CD4-positive, alpha-beta T cell treated with Interleukin-6 for 4 hours (primary cell): ENCODE measurements at places on chromosomes 5 and 9.

- no peak for DNase-seq
Measured at GRCh38 chr9:100427366-100428263, 672 bp downstream of the MSANTD3 start.

DNA sequence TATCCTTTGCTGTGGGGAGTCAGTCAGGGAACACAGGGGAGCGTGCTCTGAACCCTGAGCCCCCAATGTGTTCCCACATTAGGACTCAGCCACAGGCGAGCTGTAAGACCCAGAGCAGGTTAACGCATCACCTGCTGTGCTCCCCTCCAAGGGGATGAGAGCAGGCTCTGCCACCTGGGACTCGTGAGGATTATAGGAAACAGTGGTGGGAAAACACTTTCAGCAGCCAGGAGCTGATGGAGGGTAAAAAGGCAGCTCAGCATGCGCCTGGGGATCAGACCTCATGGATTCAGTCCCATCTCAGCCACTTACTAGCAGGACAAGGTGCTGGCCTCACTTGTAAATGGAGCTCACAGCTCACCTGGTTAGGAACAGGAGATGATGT lies 9.2 kb downstream of the JADE2 start:
- DNase-seq = no peak

- DNase-seq = peak; percentile 32
Measured at GRCh38 chr9:95505717-95506427, 10.9 kb downstream of the PTCH1 start.

DNA sequence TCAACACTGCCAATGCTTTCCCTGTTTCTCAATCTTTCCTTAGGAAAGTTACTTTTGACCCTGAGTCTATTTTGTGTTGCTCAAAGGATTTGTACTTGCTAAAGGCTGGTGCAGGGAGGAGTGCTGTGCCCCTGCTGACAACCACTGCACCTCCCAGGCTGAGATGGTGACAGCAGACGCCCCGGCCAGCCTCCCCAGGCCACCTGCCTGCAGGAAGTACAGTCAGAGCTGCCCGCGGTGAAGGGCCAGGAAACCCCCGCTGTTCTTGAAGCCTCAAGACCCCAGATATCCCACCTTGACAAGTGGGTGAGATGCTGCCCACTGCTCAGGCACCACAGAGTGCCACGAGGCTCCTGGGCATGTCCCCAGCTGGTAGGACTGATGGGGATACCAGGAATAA lies 44.2 kb upstream of the CKMT2 start:
- no peak for DNase-seq

GRCh38 chr5:180642181-180642775 lies 7.1 kb downstream of the FLT4 start:
- DNase-seq = no peak

DNA sequence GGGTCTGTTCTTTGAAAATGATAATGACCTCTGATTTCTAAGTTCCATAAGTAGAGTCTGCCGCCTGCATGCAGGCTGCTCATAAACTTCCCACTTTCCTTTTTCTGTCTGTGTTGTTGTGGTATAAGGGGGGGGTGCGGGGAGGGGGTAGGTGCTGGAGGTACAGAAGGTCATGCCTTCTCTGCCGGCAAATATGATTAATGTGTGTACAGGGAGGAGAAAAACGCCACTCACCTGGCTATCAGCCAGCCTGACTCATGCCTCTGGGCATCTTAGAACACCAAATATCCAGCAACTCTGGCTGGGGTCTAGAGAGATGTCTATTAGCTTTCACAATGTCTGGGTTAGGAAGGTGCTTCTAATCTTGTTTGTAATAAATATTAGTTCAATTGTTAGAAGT lies 128.3 kb downstream of the EFNA5 start:
- DNase-seq = no peak

DNA sequence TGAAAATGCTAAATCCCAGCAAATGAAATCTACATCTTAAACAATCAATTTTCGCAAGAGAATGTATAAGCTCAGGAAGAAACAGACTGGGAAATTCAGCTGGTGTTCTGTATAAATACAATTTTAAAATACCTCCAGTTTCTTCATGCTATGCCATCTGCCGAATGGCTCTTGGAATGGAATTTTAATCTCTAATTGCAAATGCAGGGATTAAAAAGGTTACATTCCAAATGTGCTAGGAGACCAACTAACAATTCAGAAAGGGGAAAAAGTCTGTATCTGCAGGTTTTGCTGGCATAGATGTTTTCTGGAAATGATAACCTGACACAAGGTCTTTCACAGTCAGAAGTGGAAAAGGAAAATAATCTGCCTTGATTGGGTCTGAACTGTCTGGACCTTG lies 379.7 kb downstream of the MAT2B start:
- no peak for DNase-seq

GRCh38 chr9:68933434-68934328 lies 80.2 kb downstream of the PRKACG start:
- DNase-seq = no peak

GRCh38 chr5:57891443-57891842 lies 408.8 kb upstream of the ACTBL2 start:
- DNase-seq = no peak

DNA sequence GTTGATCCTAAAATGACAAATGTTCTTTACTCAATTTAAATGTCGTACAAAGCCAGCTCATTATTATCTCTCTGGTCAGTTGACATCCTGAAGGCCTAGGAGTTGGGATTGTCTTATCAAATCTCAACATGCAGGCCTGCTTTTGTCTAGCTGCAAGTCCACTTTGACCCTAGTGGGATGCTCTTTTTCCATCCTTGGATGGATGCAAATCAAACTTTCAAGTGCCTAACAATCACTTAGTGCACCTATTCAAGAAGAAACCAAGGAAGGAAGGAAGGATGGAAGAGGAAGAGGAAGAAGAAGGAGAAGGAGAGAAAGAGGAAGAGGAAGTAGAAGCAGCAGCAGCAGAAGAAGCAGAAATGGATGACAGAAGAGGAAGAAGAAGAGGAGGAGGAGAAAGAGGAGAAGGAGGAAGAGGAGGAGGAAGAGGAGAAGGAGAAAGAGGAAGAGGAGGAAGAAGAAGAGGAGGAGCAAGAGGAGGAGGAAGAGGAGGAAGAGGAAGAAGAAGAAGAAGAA lies 109.6 kb downstream of the PIK3R1 start:
- DNase-seq = no peak

- no peak for DNase-seq
Measured at GRCh38 chr5:175683921-175684320, 26.1 kb downstream of the HRH2 start.

DNA sequence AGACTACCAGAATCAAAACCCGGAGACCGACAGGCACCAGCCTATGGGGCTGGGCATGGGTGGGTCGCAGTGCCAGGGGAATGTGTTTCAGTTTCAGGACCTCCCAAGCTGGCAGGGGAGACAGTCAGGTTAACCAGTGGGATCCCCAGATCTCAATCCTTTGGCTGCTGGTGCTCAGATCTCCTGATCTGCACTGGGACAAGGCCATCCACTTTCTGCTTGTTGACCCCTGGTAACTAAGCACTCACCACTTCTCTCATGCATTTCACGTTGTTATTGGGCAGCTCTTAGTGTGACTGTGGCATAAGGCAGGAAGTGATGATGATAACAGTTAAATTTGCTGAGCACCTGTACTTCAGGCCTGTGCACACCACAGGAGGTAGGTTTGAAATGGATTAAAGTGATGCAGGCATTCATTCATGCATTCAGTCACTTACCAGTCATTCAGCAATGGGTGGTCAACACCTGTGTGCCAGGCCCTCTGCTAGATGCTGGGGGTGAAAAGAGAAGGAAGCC lies 42.1 kb upstream of the STXBP1 start:
- DNase-seq = peak; percentile 25

DNA sequence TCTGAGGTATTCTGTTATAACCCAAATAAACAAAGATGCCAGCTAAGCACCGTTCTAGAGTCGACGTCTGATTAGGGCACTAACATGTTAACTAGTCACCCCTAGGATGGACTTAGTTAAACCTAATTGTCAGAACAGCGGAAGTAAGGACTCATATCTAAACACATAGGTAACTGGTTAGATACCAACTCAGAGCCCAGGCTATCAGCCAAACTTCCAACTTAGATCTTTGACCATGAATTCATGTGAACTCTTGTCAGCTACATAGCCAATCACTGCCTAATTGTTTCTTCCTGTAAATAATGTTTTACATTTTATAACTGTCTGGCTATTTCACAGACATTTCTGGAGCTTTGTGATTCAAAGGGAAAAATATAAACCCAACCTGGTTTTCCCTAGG lies 84.3 kb upstream of the DHFR start:
- DNase-seq = no peak

- DNase-seq = no peak
Measured at GRCh38 chr5:135365281-135365680, 33.8 kb downstream of the MACROH2A1 start.

- DNase-seq = no peak
Measured at GRCh38 chr5:160209917-160210316, 19.4 kb upstream of the FABP6 start.

- DNase-seq = no peak
Measured at GRCh38 chr5:151345808-151346478, 1.4 kb downstream of the SLC36A2 start.

- DNase-seq = no peak
Measured at GRCh38 chr9:27059907-27060306, 49.1 kb upstream of the TEK start.

DNA sequence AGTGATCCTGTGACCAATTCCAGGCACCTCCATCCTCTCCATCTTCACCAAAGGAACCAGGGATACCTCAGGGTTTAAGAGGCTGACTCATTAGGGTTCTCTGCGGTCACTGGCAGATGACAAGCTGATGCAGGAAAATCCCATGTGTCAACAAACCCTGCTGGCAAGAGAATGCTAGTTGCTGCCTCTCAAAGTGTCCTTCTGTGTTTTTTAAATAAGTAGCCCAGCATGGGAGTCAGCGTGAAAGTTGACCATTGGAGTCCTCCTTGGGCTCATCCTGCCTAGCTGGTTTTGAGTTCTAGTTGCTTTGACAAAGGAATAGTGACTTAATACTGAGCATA lies 200.2 kb downstream of the SLIT3 start:
- no peak for DNase-seq

DNA sequence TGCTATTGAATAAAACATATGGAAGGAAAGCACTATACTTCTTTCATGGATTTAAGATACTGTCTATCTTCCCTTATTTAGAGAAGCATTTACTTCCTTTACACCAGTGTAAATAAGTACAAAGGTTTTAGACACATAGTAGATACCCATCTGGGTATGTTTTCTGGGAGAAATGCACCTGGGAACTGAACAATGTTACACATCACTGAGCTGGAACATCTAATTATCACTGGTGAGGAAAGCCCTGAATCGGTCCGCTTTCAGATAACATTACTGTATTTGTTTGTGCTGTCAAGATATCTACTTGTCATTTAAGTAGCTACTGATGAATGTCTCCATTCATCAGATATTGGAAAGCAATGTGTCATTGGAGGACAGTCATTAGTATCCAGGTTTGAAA lies 964.7 kb upstream of the PTPRD start:
- no peak for DNase-seq

- no peak for DNase-seq
Measured at GRCh38 chr9:89884356-89885083, 279.7 kb downstream of the GADD45G start.

DNA sequence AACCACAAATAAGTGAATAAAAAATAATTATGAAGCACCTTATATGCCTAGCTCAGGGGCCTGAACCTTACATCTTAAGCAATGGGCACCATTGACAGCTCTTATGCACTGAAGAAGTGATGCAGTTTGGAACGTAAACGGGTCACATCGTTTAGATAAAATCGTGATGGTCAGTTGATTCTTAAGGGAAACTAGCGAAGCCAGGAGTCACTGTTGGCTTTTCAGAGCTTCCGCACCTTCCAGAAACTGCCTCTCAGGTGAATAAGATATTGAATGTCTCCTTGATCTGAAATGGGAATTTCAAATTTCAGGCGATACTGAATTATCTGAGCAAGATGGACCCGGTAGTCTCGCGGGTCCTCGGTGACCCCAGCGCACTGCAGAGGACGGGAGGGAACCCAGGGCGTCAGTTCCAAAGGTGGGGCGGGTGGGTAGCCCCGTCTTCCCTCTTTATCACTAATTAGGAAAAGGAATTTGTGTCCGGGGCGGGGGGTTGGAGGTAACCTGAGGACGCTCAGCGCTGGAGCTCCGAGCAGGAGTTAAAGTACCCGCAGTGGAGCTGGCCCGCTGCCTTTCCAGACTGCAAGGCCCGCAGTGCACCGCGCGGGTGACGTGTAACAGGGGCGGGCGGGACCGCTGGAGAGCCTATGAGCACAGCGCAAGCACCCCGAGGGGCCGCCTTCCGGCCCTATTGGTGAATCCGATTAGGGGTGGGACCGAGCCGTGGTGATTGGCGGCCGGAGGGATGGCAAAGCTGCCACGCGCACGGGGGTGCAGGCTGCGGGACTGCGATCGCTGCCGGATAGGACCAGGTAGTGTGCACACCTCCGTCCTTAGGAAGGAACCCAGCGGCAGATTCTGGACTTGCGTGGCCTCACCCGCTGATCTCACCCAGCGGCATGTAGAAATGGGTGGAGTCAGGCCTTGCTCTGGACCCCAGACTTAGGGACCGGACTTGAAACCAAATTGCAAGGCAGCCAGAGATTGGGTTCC lies 19.7 kb upstream of the GARNL3 start:
- DNase-seq = peak; percentile 97

DNA sequence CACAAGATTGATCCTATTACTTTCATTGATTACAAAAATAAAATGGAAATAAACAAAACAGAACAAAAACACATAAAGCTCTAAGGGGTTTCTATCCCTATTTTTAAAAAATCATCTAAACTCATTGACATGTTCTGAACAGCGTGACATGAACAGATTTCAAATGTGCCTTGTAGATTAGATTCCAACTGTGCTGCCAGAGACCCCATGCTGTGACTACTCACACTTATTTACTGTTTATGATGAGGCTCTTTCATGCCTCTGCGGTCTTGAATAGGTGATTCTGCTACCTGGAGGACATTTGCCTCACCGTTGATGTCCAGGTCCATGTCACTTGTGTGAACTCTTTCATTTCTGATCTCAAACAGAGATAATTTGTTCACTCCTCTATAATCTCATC lies 990.2 kb downstream of the CDH12 start:
- DNase-seq = no peak

GRCh38 chr9:133463864-133464615 lies 4.3 kb downstream of the CACFD1 start:
- no peak for DNase-seq

DNA sequence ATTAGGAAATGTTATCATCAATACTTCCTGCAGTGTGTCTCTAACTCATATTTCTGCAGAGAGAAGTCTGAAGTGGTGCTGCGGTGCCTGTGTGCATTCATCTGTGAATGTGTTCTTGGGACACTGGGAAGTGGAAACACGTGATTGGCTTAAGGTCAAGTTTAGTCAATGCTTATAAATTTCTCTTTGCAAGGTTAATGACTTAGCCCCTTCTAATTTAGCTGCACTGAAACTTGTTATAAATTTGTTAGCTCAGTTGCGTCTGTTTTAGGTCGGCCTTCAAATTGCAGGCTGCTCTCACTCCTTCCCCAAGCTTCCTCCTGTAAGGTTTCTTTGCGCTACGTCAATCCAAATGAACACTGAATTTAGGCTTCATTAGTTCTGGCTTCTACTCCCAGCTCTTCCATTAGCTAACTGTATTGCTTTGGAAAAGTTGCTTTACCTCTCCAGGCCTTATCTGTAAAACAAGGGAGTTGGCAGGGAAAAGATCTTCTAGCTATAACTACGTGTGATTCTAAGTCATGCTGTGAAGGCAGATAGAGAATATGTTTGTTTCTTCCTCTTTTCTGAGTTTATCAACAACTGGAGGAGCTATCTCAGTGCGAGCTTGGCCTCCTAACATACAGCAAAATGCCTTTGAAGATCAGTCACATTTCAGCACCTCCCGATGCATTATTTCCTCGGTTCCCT lies 341.8 kb downstream of the NFIB start:
- no peak for DNase-seq

GRCh38 chr5:116864157-116864837 lies 289.7 kb upstream of the SEMA6A start:
- no peak for DNase-seq

- DNase-seq = no peak
Measured at GRCh38 chr9:6247266-6247665, 31.7 kb downstream of the IL33 start.
